ENCODE measurements at places on chromosomes 12 and 14.

DNA sequence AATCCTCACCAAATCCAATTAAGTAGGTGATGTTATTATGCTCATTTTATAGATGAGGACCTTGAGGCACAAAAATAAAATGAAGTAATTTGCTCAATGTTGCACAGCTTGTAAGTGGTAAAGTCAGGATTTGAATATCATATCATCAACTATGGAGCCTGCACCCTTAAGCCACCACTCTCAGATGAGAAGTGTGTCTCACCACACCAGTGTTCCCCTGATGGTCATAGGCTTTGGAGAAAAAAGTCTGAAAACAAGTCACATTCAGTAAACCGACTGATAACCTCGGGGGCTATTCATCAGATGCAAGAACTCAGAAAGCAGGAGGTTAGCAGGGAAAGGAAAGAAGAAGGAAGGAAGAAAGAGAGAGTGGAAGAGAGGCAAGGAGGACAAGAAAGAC, 2.8 kb downstream of the TSHR start:
- no peak for DNase-seq

DNA sequence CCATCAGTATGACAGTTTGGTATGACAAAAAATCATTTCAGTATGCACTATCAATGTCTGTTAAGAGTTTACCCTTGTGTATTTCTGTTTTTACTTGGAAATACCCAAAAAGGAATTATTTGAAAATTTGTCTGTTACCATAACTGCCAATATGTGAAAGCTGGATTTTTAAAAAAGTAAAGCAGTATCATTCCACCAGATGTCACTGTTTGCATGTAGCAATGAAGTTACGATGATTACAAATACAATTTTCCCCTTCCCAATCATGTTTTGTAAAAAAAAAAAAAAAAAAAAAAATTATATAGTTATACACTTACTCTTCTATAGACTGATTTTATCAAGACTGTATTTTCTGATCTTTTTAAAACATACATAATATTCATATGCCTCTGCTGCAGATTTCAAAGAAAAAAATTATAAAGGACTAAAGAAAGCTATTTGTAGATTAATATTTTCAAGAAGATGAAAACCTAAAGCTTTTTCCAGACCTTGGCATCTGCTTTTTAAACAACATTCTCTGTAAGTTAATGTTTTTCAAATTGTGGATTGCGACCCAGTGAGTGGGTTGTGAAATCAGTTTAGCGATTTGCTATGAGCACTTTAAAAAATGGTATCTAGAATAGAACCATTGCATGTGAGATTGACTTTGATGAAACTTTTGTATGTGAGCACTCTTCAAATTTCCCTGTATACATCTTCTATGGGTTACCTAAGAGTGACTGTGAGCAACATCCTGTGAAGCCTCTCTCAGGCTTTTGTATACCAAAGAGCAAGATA, 114.2 kb downstream of the TTC6 start:
- peak; percentile 9 for DNase-seq

DNA sequence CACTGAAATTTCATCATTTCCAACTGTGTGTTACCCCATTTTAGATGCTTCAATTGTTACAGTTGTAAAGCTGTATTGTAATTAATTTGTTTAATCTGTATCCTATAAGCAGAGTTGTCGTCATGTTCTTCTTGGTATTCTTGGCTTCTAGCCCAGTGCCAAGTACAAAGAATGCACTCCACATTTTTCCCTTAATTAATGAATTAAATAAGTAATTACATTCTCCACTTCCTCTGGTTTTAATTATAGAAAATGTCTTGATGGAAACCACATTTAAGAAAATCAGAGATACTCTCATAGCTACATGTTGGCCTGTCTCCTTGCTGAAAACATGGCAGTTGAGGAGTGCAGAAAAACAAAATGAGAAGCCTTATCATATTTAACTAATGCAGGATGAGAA, 746 bp downstream of the DNAI7 start:
- peak; percentile 30 for DNase-seq

GRCh38 chr14:72643317-72643801, 250.5 kb downstream of the DPF3 start:
- no peak for DNase-seq

DNA sequence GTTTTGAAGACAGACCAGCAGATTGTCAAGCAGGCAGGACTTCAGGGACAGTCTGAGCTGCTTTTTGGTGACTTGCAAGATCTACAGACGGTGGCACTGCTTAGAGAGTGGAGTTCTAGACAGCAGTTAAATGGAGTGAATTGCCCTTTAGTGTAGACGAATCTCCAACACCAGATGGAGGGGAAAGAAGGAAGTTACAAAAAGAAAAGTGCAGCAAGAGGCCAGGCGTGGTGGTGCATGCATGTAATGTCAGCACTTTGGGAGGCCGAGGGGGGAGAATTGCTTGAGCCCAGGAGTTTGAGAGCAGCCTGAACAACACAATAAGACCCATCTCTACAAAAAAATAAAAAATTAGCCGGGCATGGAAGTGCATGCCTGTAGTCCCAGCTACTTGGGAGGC, 8.4 kb upstream of the HHIPL1 start:
- peak; percentile 60 for DNase-seq

- DNase-seq: no peak
Measured at GRCh38 chr12:84950971-84951546, 38.5 kb upstream of the SLC6A15 start.

DNA sequence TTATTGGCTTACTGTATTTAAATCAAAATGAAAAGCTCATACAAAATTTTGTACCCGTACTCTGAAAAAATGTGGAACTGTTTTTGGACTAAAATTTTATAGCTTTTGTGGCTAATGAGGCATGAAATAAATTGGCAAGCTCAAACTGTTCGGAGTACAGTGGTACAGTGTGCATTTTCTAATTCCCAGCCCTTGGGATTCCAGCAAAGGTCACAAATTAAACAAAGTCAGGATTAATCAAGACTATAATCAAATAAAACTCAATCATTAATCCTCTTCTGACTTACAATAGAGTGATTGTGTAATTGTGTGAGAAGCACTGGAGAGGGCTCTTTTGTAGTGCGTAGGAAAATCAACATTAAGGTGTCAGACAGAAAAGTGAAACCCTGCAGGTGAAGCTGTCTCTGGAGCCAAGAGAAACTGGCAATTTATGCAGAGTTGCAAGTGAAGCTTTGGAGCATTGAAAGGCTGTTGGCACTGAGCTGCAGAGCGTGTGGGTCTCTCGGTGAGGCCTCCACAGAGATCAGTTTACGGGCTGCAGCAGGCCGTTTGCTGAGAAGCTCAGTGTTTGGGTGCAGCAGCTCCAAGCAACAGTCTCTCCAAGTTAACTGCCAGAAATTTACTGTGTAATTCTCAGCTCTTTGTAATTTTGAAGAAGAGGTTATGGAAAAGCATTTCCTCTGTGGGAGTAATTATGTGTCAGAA, 275.9 kb downstream of the FBXL14 start:
- DNase-seq: no peak

GRCh38 chr14:89178800-89179535, 238.1 kb downstream of the FOXN3 start:
- no peak for DNase-seq

DNA sequence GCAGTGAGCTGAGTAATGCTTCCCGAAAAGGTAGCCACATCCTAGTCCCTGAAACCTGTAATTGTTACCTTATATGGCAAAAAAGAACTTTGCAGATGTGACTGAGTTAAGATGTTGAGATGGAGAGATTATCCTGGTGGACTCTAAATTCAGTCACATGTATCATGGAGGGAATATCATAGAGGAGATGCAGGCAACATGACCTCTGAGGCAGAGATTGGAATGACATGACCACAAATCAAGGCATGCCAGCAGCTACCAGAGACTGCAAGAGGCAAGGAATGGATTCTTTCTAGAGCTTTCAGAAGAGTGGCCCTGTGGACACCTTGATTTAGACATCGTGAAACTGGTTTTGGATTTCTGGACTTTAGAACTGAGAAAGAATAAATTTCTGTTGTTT, 18.5 kb downstream of the SLC38A6 start:
- no peak for DNase-seq

DNA sequence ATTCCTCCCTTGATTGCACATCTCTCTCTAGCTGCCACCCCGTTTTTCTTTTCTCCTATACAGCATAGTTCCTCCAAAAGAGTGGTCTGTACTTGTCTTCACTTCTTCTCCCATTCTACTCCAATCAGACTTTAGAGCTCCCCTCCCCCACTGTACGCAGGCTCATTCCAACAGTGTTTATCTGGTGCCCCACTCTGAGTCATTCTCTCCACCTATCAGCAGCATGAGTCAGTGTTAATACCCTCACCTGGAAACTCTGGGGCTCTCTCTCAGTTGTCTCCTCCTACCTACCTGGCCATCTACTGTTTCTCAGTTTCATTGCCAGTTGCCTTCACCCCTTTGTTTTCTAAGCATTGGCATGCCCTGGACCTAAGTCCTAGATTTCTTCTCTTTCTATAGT, 175.1 kb upstream of the ARHGAP5 start:
- no peak for DNase-seq

DNA sequence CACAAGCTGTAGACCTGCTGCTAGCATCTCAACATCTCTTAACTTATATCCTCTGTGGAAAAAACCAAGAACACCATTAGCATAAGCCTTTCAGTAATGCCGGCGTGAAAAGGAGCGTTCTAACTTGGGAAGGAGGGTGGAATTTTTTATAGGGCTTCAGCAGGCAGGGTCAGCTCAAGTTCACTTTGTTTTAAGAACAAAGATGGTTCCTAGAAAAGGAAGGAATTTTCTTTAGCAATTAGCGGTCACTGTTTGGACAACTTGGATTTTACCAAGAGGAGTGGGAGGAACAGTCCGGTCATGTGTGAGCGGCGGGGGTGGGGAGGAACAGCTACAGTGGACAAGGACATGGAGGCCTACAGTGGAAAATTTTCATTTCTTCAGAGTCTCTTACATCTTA, 35.9 kb downstream of the BBS10 start:
- no peak for DNase-seq

GRCh38 chr12:1519642-1520041, 74.7 kb downstream of the FBXL14 start:
- no peak for DNase-seq

DNA sequence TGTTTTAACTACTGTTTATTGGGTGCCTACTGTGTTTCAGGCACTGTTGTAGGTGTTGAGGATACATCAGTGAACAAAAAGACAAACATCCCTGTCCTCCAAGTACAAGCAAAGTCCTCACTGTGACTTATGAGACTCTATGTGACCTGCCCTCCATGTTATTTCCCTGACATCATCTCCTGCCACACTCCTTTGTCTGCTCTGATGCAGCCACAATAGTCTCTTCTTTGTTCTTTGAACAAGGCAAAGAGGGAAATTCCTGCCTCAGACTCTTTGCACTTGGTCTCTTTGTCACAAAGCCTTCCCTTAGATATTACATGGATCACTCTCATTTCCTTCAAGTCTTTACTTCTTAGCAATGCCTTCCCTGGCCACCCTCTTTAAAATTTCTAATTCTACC, 240.1 kb upstream of the SRRM4 start:
- no peak for DNase-seq

GRCh38 chr14:22319526-22320361, 269.3 kb downstream of the DAD1 start:
- peak; percentile 51 for DNase-seq

DNA sequence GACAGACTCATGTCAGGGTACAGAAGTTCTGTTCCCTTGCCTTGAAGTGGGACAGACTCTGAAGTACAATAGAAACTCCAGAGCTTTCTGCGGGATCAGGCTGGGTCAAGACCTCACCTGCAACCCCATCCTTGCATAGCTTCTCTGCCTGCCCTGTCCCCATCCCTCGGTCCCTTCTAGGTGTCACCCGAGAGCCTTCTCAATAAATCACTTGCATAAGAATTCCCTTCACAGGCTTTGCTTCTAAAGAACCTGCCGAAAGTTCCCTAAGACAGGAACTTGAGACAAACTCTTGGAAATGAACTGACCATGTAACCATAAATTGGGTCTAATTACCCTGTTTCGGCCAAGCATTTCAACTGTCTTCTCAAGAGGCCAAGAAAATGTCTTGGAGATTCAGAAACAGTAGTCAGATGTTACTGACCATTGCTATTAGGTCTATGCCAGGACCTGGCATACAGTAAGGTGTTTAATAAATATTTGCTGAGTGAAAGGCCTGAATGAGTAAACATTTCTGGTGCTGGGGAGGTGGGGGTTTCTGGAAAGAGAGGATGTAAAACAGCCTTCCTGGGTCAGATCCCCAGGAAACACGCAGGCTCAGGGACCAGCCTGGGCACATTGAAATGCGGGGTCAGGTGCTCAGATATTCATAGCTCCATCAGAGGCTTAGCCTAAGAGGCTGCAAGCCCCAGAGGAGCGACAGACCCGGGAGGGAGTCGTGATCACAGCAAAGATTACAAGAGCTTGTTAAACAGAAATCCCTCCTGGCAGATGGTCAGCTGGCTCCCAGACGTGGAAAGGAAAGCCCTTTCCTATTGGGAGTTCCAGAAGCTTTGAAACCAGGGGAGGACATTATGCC, 226.2 kb upstream of the LHX5 start:
- DNase-seq: no peak

GRCh38 chr12:125228519-125229260, 163.5 kb downstream of the AACS start:
- no peak for DNase-seq

DNA sequence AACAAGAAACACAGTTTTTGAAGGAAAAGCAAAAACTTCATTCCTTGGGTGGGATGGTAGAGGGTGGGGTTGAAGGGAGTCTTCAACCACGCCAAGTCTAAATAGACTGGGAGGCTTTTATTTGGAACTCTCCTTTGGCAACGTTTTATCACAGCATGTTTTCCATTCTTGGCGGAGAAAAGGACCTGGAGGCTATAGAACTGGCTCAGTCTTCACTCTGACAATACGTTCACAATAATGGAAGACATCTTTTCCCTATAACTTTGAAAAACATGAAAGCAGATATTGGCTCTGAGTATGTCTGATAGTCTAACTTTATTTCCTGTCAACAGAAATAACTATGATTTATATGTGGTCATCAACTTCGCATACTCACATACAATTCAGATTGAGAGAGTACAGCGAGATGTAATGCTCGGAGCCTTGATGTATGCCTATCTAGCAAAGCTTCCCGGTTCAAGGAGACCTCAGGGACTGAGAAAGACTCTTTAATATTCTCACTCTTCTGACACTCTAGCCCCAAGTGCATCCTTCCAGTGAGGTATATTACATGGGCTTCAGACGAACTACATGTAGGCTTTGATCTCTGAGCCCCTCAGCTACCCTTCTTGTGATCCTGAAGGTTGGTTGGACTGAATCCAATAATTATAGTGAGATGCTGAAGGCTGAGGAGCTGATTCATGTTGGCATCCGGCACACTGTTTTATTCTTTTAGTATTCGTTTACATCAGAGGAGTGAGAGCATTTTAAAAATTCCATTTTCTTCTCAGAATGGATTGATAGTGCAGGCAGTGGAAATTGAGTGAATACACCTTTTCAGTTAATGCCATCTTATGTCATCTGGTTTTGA, 14.0 kb downstream of the TMEM30B start:
- no peak for DNase-seq

- no peak for DNase-seq
Measured at GRCh38 chr12:659090-659683, 4.1 kb downstream of the NINJ2 start.

GRCh38 chr12:89765959-89766824, 57.6 kb upstream of the ATP2B1 start:
- no peak for DNase-seq
